Stimulated activated CD8-positive, alpha-beta memory T cell treated with anti-CD3 and anti-CD28 coated beads, Interleukin-15, amount 100 ng/mL, for 48 hours (primary cell): ENCODE measurements at places on chromosomes 5 and 9.

DNA sequence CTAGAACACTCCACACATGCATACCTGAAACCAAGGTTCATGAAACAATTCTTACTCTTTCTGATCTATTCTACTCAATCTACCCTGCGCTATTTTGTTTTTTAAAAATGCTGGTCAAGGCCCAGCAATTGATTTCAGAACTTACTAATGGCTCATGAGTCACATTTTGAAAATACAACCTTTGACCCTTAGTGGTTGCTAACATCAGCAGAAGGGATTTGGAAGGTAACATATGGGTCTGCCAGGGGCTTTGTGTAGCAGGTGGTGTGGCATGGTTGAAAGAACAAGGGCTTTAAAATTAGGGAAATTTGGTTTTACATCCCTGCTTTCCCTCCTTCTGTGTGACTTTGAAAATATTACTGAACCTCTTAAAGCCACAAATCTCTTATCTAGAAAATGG is 101.4 kb downstream of the ATG10 start:
- DNase-seq, result no peak

GRCh38 chr9:129650680-129651235 is 8.8 kb upstream of the ASB6 start:
- DNase-seq, result no peak

DNA sequence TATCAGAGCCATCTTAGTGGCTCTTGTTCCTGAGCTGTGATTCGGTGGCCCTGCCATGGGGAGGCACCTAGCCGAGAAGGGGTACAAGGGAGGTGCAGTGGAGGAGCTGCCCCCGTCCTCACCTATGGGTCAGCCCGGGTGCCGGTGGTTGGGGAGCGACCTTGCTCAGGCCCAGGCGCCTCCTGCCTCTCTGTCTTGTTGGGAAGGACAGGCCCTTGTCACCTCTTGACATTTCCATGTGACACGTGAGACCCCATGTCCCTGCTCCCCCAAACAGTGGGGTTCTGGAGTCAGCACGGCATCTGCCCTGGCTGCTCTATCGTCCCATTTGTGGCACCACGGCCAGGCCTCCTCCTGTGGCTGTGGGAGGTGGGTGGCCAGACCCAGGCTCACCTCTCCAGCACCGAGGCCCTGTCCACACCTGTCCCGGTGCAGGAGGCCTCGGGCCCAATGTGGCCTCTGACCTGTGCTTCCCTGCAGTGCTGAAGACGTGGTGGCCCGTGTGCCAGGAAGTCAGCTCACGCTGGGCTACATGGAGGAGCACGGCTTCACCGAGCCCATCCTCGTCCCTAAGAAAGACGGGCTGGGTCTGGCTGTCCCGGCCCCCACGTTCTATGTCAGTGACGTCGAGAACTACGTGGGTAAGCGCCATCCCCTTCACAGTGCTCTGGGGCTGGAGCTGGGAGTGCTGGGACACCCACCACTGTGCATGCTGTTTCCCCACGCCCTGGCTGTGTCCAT is 68.9 kb downstream of the PHF2 start:
- DNase-seq, result no peak

- DNase-seq, result no peak
Measured at GRCh38 chr9:129834489-129835127, 467 bp downstream of the C9orf78 start.

DNA sequence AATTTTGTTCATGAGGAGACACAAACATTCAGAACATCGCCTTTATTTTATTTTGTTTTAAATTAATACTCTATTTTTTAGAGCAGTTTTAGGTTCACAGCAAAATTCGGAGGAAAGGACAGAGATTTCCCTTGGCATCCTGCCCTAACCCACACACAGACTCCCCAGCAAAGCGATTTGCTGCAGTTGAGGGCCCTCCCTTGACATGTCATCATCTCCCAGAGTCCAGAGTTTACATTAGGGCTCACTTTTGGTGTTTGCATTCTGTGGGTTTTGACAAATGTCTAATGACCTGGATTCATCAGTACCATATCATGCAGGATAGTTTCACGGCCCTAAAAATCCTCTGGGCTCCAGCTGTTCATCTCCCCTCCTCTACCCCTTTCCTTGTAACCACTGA is 33.6 kb upstream of the COL5A1 start:
- no peak for DNase-seq

- DNase-seq, result no peak
Measured at GRCh38 chr9:81522716-81523551, 166.4 kb downstream of the TLE1 start.

- DNase-seq, result no peak
Measured at GRCh38 chr5:95725937-95726810, 5.0 kb upstream of the RHOBTB3 start.

DNA sequence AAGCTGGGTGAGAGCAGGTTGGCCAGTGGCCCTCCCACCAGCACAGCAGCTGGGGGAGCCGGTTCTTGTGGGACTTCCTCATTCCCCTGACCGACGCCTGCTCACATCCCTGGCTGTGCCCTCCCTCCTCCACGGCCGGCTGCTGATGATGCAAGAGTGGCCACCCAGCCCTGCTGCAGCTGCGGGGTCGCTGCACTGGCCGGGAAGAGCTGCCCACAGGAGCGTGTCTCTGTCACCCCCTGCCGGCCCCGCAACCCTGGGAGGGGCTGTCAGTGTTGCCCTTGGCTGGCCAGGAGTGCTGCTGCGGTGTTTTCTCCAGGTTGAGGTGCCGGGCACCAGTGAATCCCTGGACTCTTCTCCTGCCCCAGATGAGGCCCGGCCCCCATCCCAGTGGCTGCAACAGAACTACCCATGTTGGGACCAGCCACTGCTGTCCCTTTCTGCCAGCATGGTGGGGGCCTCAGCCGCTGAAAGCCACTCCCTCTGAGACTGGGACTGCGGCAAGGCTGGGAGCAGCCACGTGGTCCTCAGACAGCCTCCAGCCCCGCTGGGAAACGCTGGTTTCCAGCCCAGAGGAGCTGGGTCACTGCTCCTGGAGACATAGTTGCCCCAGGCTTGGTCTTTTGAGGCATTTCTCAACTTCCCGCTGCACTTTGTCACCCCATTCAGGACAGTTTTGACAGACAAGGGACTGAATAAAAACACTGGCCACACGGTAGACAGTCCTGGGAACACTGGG is 739 bp downstream of the CARD9 start:
- no peak for DNase-seq

DNA sequence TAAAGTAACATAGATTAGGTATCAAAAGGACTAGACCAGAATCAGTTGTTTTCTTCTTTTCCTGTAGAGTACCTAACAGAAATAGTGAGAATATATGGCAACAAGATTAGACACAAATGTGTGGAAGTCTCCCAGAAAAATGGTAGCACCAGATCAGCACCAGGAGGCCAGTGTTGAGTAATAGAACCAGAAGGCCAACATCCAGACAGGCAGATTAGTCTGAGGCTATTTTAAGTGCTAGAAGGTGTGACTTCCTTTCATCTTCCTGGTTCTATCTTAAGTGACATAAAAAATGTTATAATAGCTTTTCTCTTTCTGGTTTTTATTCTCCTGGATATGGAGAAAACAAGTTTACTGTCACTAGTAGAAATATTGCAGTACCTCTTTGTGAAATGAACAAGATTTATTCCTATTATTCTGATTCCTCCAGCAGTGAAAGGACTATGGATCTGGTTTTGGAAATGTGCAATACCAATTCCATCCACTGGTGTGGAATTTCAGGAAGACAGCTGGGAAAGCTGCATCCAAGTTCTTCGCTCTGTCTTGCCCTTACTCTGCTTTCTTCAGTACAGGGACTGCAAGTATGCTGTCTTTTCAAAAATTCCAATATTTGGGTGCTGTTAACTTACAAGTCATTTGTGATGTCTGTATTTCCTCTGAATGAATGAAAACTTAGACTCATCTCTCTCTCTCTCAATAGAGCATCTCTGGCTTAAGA is 39.1 kb downstream of the SHLD3 start:
- DNase-seq, result no peak

GRCh38 chr5:90265545-90265857 is 144.1 kb downstream of the CETN3 start:
- DNase-seq, result no peak

DNA sequence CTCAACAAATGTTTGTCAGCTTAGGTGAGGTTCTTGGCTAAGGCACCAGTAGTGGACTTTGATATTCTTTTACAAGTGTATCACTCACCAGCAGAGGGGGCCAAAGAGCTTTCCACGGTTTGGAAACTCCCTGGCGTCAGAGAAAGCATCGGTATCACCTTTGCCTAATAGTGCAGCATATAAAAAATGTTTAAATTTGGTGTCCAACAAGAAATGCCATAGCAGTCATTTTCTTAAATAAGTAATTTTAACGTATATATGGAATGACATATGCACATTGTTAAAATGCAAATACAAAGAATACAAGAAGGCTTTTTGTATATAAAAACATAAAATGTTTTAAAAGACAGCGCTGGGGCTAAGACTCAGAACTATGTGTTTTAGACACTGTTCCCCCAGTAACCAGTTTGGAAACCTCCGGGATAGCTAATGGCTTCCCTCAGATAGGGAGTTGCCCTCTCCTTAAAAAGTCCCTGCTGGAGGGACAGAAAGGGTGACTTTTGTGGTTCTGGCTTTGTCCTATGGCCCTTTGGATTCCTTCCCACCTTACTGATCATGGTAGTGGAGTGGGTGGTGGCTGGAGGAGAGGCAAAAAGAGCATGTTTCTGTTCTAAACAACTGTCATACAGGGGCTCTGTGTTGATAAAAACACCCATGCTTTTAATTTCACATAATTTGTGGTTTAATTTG is 124.6 kb downstream of the GPBP1 start:
- peak; percentile 63 for DNase-seq

DNA sequence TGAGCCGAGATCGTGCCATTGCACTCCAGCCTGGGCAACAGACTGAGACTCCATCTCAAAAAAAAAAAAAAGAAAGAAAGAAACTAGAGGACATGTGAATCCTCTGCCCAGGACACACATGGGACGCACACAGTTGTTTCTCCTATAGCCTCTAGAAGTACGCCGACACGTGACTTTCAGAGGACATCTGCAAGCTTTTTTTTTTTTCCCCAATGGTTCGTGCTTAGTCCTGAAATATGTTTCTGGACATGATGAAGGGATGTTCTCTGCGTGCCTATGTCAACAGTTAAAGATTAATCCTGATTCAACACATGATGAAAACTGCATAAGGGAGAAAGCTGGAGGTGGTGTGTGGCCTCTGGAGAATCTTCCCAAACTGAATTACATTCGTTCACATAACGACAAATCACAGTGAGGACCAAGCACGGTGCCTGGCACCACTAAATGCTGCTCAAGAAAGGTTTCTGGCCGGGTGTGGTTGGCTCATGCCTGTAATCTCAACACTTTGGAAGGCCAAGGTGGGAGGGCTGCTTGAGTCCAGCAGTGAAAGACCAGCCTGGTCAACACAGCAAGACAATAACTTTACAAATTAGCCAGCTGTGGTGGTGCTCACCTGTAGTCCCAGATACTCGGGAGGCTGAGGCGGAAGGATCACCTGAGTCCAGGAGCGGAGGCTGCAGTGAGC is 9.8 kb downstream of the COL23A1 start:
- no peak for DNase-seq

GRCh38 chr5:135026645-135027265 is 7.3 kb downstream of the PITX1 start:
- no peak for DNase-seq

- peak; percentile 25 for DNase-seq
Measured at GRCh38 chr9:33817327-33818166, 587 bp downstream of the UBE2R2 start.

GRCh38 chr5:95712347-95712958 is 18.7 kb upstream of the RHOBTB3 start:
- peak; percentile 48 for DNase-seq

DNA sequence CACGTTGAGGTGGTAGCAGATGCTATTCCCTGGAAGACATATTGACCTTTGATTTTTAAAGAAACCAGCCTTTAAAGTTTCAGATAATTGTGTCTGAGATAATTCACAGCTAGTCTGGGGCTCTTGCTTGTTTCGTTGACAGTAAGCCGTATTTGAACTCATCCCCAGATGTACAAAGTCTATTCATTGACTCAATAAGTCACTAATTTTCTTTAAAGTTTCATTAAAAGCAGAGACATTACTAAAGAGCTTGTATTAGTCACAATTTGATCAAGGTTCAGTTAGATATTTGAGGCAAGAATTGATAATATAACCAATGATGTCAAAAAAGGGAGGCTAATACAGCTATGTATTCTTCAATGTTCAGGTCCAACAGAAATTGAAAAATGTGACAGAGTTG is 158.0 kb downstream of the PCSK1 start:
- no peak for DNase-seq

GRCh38 chr5:83101514-83101913 is 24.2 kb downstream of the XRCC4 start:
- DNase-seq, result no peak

GRCh38 chr5:152634586-152634985 is 229.5 kb upstream of the NMUR2 start:
- no peak for DNase-seq

DNA sequence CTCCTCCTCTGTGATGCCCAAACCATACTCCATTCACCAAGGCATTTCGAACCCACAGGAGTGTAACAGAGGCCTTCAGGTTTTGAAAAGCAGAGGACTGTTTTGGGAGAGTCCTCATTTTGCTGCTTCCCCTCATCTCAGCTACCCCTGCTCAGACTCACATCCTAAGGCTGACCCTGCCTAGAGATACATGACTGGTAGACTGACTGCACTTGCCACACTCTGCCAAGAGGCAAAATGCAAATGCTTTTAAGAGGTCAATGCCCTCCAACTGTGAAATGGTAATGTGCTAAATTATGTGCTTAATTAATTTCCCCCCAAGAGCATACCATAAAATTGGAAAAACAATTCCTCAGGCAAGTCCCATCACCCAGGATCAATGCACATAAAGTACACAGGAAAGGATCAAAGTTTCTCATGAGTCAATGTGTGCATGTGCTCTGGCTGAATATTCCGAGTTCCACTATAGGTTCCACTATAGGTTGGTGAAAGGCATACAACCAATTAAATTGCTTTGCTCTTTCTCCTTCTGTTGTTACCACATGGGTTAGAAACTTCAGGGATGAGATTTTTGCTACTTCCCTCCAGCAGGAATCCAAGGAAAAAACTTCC is 87.0 kb downstream of the RGS7BP start:
- DNase-seq, result no peak

GRCh38 chr5:175842951-175843793 is 28.2 kb upstream of the CPLX2 start:
- DNase-seq, result no peak

DNA sequence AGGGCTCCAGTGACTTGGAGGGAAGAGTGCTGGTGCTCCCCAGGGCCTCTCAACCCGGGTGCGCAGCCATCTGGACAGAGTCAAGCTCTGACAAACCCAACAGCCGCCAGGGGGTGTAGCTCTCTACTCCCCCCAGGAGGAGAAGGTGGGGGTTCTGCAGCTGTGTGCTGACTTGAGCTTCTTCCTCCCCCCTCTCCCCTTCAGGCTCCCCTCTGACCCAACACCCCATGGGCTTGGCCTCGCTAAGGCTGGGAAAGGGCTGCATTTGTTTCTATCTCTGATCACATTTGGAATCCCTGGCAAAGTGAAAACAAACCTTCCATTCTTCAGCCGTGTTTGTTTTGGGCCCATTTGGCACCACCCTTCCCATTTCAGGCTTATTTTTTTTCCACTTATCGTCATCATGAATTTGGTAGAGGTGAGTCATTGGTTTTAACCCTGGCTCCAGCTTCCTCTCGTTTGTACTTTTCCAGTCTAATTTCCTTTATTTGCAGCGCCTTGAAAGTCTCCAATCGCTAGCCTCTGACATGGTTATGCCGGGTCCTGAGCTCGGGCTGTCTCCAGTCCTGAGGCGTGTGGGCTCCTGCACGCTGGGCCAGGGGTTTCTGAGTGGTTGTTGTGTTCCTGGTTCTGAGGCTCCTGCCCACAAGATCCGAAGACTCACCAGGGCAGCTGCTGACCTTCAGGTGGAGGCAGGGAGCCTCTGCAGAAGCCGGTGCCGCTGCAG is 36.1 kb downstream of the DAP start:
- no peak for DNase-seq
